Smooth muscle cell of trachea (primary cell): ENCODE measurements at places on chromosomes 7 and 10. TPM values are rescaled to one million over a fixed set of nuclear protein-coding genes. Genes with fewer than 3 reads are reported as not detected.

The PHKG1 gene
- total RNA-seq, result 0.99 and 1.6 TPM in 2 replicates

The CFAP69 gene
- total RNA-seq, result 5.5 and 6.4 TPM in 2 replicates

The H2AZ2 gene
- total RNA-seq, result 136 and 290 TPM in 2 replicates

The PLEKHS1 gene
- under 0.01 TPM in 1 of 2 replicates, not detected in the other for total RNA-seq

The MSS51 gene
- total RNA-seq, result 1.8 and 2.5 TPM in 2 replicates

The ADGRA1 gene
- total RNA-seq, result not detected in 2 replicates

The INMT gene
- 20.1 and 20.8 TPM in 2 replicates for total RNA-seq

The CD36 gene
- 2.5 and 10.1 TPM in 2 replicates for total RNA-seq

The INHBA gene
- total RNA-seq, result 8.1 and 8.6 TPM in 2 replicates

The C1GALT1 gene
- total RNA-seq, result 26.5 and 33.0 TPM in 2 replicates

The DNAH11 gene
- under 0.01 and 1.5 TPM in 2 replicates for total RNA-seq

The ASB10 gene
- not detected in 2 replicates for total RNA-seq

The KCND2 gene
- total RNA-seq, result 1.2 and 7.3 TPM in 2 replicates

The GIMAP5 gene
- total RNA-seq, result not detected in 2 replicates

The COL13A1 gene
- 17.2 and 21.5 TPM in 2 replicates for total RNA-seq

The WEE2 gene
- total RNA-seq, result 0.33 TPM in 1 of 2 replicates, not detected in the other

The NRF1 gene
- 9.3 and 12.2 TPM in 2 replicates for total RNA-seq

The CYP26C1 gene
- under 0.01 TPM in 1 of 2 replicates, not detected in the other for total RNA-seq

The ASAH2B gene
- total RNA-seq, result 1.3 and 1.6 TPM in 2 replicates

The SLC26A3 gene
- not detected in 2 replicates for total RNA-seq

The GPR158 gene
- under 0.01 TPM in 1 of 2 replicates, not detected in the other for total RNA-seq

The ADAP1 gene
- total RNA-seq, result 0.44 and 2.6 TPM in 2 replicates

The PVRIG gene
- total RNA-seq, result 0.17 TPM in 1 of 2 replicates, not detected in the other

The TRIM50 gene
- total RNA-seq, result not detected in 2 replicates

The GPR26 gene
- total RNA-seq, result not detected in 2 replicates

The RPEL1 gene
- under 0.01 and 0.15 TPM in 2 replicates for total RNA-seq

The BBS9 gene
- total RNA-seq, result 29.4 and 29.8 TPM in 2 replicates

The PMPCB gene
- 67.8 and 98.0 TPM in 2 replicates for total RNA-seq

The LRRD1 gene
- total RNA-seq, result 0.15 TPM in 1 of 2 replicates, not detected in the other

The PPP3CB gene
- total RNA-seq, result 32.4 and 52.2 TPM in 2 replicates

The ITIH5 gene
- under 0.01 and 2.8 TPM in 2 replicates for total RNA-seq

The SORBS1 gene
- total RNA-seq, result 0.15 and 0.17 TPM in 2 replicates

The OR2A5 gene
- total RNA-seq, result not detected in 2 replicates

The CTBP2 gene
- total RNA-seq, result 78.1 and 85.5 TPM in 2 replicates

The NME8 gene
- not detected in 2 replicates for total RNA-seq

The ARMC3 gene
- total RNA-seq, result not detected in 2 replicates

The GBX1 gene
- total RNA-seq, result not detected in 2 replicates

The LLCFC1 gene
- not detected in 2 replicates for total RNA-seq

The LIPN gene
- total RNA-seq, result not detected in 2 replicates

The RNF133 gene
- 0.33 and 0.73 TPM in 2 replicates for total RNA-seq
